Foreskin fibroblast (primary cell): ENCODE measurements at places on chromosomes 3 and 15.

DNA sequence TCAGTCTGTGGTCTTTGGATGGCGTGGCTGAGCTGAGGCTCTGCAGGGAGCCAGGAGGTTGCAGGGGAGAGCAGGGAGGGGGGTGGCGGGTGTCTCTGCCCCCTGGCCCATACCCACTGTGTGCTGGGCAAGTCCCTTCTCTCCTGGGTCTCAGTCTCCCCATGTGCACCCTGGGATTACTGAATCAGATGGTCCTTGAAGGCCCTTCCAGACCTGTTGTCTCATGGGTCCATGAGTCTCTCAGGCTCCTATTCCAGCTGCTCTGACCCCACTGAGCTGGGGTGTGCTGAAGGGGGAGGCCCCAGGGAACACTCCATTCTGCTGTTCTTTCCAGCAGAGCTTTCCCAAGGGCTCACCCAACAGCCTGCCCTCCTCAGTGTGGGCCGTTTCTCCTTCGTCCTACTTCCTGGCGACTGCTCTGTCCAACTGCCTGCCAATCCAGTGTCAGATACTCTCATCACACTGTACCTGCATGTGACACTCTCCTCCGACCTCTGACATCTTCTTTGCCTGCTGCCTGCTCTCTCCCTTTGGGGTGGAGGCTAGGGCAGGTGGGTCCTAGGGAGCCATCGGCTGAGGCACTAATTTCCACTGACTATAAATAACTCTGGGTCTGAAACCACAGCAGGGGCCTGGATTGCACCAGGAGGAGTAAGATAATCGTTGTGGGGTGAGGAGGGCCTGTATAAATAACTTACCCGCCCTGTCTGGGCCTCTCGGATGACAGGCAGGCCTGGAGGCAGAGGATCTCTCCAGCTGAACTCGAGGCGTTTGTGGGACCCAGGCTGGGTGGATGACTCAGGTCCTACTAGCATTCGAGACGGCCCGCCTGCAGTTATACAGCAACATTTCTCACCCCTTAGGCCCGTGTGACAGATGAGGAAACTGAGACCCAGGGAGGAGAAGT is 67.1 kb downstream of the ATP2B2 start:
- peak; percentile 73 for DNase-seq

DNA sequence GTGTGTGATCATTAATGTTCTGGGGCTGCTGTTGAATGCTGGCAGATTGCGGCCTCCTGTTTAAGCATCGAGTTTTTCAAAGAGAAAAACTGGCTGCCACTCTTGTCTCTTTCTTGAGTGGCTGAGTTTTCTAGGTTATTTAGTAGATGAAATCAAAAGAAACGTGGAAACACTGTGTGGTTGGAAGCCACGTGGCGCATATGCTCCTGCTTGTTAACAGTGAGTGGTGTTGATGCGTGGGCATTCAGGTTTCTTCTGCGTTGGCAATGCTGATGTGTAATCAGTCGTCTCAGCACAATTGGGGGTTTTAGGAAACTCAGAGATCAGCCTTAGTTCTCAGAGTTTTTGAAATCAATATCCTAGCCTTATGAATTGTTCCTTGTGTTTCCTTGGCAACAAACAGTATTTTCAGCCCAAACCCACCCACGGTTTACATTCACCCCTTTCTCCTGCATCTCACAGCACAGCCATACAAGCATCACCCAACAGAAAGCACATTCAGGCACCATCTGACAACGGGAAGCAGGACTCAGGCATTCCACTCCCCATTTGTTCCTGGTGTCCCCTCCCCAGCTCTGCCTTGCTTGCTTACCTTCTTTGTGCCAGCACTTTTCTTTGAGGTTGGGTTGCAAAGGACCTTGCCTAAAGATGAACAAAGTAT is 74.7 kb downstream of the SEC22A start:
- no peak for DNase-seq

GRCh38 chr15:80173022-80173759 is 20.4 kb downstream of the FAH start:
- DNase-seq: no peak

GRCh38 chr15:93219859-93220420 is 130.9 kb upstream of the RGMA start:
- DNase-seq: no peak

GRCh38 chr3:42805141-42805821 is 991 bp upstream of the HIGD1A start:
- peak; percentile 28 for DNase-seq

- DNase-seq: no peak
Measured at GRCh38 chr3:14988988-14989394, 41.6 kb downstream of the NR2C2 start.

DNA sequence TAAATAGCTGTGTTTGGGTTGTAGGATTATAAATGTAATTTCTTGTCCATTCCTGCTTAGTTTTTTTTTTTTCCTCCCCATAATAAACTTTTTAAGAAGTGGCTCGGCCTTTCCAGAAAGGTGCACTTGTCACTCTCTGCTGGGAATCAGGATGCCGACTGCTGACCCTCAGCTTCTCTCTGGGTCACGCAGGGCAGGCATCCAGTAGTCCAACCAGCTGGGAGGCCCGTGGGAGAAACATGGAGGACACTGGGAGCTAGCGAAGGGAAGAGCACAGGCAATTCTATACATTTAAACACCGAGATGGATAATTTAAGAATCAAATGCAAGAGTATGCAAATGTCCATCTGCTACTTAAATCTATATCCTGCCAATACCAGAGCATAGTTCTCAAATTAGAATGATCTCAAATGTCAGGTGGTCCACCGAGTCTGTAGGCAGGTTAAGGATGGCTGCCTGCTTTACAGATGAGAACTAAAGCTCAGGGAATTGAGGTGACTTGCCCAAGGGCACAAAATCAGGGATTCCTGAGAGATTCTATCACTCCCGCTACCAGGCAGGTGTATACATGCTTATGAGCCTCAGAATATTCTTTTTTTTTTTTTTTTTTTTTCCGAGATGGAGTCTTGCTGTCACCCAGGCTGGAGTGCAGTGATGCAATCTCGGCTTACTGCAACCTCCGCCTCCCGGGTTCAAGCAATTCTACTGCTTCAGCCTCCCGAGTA is 64.5 kb downstream of the DAPK2 start:
- no peak for DNase-seq

- DNase-seq: no peak
Measured at GRCh38 chr15:65371976-65372786, 5.6 kb downstream of the IGDCC3 start.

GRCh38 chr3:13801361-13802204 is 78.3 kb downstream of the WNT7A start:
- DNase-seq: no peak

DNA sequence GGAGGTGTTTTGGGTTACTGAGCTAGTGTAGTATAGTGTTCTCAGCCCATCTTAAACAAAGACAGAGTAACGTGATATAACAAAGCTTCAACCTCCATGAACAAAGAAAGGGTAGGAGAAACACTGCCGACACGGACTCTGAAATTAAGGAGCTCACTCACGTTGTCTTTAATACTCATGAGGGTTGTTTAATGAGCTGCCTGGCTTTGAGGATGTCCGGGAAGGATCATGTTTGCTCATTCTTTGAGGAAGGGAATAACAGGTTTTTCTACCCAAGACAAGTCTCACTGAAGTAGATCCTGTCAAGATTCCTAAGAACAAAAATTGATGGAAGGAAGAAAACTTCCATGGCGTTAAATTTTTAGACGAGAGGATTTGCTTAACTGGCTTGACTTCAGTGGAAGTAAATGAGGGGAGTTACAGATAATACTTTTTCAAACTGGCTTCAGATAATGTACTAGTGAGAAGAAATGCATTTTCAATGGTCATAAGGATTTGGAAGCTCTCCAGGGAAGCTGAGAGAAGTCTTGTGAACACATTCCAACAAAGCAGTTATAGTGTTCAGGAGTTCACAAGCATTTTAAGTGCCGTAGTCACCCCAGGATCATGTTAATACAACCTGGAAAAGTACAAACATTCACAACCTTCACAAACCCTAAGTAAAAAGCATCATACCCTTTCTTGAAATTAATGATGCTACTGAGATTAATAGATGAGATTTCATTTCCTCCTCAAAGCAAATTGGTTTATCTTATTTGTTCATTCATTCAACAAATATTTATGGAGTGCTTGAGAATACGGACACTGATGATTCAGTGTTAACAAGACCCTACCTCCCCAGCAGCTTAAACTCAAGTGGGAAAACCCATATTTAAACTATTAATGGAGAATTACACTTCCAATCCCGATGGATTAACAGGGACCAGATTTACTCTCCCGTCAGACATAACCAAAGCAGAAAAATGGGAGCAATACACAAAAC is 101.5 kb downstream of the SHQ1 start:
- DNase-seq: no peak

DNA sequence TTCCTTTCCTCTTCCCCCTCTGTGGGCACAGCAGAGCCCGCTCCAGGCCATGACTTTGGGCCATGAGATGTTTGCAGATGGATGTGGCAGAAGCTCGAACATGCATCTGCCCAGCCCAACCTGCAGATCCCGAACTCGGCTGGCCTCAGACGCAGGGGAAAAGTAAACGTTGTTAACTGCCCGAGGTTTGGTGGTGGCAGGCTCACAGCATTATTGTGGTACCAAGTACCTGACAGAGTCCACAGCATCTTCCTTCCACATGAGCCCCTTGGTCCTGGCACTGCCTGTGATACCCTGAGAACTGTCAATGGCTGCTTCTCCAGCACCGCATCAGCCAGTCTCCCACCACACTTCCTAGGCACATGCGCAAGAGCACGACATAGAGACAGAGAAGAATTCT is 424.3 kb downstream of the OCA2 start:
- no peak for DNase-seq

GRCh38 chr15:99503411-99503810 is 62.4 kb upstream of the MEF2A start:
- DNase-seq: no peak

GRCh38 chr3:98807011-98807410 is 43.9 kb downstream of the ST3GAL6 start:
- no peak for DNase-seq

- DNase-seq: no peak
Measured at GRCh38 chr15:27426805-27427204, 455.8 kb downstream of the GABRG3 start.

GRCh38 chr3:99470841-99471240 is 167.6 kb upstream of the COL8A1 start:
- DNase-seq: no peak

DNA sequence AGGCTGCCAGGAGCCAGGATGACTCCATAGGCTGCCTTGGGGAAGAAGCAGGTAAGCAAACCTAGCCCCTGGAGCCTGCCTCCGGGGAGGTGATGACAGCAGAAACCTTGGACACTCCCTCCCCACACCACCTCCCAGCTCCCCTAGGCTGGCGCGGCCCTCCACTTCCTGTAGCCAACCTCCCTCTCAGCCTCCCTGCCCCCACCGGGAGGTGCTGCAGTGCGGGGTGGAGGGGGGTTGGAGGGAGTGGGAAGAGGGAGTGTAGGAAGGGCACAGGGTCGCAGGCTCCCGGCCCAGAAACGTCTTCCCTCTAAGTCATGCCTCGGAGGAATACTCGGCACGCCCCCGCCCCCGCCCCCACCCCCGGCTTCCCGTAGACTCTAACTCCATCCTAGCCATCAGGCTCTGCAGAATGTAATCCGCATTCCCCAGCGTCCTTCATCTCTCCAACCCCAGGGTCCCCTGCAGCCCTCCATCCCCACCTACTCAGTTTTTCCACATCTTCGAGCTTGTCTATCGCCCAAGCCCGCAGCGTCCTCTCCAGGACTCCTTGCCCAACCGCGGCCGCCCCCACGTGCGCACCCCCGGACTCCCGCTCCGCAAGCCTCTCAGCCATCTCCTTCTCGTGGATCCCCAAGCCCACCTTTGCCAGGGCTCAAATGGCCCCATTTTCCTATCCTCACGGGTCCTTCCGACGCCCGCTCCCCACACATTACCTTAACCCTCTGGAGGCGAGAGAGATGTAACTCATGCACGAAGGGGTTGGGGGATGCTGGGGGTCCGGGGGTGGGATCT is 528 bp downstream of the LPCAT4 start:
- peak; percentile 73 for DNase-seq

GRCh38 chr3:196195664-196196265 is 15.4 kb downstream of the ZDHHC19 start:
- no peak for DNase-seq

DNA sequence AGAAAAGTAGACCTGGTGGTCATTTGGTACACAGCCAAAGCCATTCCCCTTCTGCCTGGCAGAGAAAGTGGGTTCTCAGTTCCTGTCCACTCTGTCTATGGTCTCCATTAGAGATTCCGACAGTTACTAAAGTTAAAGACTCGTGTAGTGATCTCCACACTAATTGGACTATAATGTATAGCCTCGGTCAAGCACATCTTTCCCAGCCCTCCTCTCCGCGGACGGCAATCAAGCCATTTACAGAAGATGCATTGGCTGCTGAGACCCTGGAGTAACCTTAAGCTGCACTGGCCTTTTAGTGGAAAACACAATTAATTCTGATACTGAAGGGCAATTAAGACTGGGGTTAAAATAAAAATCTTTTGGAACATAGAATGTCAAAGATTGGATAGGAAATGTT is 865.3 kb downstream of the MCTP2 start:
- DNase-seq: no peak

DNA sequence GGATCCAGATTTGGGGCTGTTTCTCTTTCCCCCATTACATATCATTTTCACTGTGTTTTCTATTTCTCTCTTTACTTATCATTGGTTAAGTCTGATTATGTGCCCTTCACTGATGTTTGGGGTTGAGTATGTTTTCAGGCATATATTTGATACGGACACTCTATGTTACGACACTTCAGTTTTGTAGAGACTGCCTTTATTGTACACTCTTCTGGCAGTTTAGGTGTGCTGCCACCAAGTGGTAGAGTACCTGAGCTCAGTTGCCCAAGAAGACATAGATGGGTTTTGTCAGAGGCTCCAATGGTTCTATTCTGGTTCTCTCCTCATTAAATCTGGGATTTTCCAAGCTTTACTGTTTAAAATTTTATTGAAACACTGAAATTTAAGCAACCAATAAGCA is 255.0 kb upstream of the ROPN1 start:
- DNase-seq: no peak

DNA sequence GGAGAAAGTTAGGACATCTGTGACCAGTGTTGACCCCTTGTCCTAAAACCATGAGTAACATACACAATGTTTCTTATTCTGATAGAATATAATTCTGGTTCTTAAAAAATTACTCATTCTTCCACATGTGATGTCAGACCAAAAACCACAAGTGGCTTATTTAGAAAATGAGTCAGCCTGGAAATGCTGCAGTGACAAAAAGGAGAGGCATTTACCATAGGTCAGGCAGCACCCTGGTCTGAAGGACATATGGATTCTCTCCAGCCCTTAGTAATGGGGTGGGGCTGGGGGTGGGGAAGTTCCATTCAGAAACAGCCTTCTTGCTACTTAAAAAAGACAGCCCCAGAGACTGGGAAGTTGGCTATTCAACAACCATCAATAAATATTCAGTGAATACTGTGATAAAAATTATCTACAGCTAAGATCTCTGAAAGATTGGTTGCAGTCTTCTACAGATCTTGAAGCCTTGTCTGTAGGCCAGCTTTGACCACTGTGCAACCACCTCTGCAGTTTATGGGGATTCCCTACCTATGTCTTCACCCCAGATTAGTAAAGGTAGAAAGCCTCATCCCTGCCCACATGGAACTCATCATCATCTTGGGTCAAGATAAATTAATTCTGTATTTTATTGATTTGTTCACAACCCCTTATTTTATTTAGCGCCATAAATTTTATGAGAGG is 34.9 kb upstream of the TIMP4 start:
- peak; percentile 98 for DNase-seq
